ENCODE measurements at places on chromosomes 11 and 22.

GRCh38 chr22:18070556-18071306 lies 7.1 kb upstream of the PEX26 start:
- DNase-seq, result no peak

GRCh38 chr11:124898263-124898680 lies 607 bp upstream of the ROBO4 start:
- DNase-seq, result no peak

GRCh38 chr11:100546714-100547113 lies 140.4 kb upstream of the ARHGAP42 start:
- no peak for DNase-seq

DNA sequence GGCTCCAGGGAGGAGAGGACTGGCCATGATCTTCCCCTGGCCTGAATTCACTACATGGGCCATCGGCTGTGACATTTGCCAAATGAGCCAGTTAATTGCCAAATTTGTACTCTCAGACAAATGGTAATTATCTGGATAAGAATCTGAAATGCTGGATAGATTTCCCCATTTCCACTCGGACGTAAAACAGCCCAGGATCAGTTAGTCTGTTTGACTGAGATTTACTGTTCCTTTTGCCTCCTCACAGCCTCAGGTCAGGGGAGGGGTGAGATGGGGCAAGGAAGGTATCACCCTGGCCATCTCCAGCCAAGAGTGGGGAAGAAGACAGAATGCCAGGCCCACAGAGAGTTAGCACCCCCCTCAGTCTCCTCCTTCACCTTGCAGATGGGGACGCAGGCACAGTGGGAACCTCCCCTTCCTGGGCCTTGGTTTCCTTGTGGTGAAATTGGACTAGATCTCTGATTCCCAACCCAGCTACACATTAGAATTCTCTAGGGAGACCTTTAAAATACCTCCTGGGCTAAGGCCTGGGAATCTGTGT lies 5.2 kb downstream of the TRIM29 start:
- DNase-seq, result no peak

DNA sequence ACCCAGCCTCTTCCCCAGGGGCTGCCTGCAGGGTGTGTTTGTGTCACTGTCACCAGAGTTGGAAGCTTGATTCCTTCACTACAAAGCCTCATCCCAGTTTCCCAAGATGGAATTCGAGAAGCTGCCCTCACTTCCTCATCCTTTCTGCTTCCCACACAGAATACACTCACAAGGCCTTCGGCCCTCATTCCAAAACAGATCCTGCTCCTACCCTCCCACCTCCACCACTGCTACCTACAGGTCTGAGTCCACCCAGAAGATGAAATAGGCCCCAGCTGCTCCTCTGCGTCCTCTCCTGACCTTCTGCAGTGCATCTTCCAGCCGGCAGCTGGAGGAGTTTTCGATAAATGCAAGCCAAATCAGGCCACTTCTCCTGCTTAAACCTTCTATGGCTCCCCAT lies 6.8 kb upstream of the WNT7B start:
- no peak for DNase-seq

GRCh38 chr22:42664976-42665831 lies 16.0 kb upstream of the CYB5R3 start:
- no peak for DNase-seq

DNA sequence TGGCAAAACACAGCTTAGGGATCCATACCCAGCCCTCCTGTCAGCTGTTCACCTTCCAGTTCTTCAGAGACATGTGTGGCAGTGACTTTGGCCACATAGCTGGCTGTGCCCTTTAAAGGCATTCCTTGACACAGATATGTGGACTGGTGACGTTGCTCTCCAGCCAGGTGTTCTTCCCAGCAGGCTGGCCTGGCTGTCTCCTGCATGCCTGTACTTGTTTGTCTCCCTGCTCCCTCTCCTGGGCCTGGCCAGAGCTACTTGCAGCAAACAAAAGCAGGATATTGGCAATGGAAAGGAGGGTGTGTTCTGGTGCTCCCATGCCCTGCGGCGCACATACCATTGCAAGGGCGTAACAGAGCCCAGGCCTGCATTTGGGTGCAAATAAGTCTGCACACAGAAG lies 38.3 kb downstream of the PIK3IP1 start:
- DNase-seq, result no peak

GRCh38 chr11:7444091-7444981 lies 41.0 kb upstream of the OLFML1 start:
- no peak for DNase-seq

- no peak for DNase-seq
These were observed 56.9 kb downstream of the PARVA start for GRCh38 chr11:12434325-12434654.

- no peak for DNase-seq
These were observed 23.9 kb downstream of the RTN4RL2 start for GRCh38 chr11:57484141-57484710.

- no peak for DNase-seq
These were observed 905 bp upstream of the UCP3 start for GRCh38 chr11:74009675-74010305.

- peak; percentile 92 for DNase-seq
These were observed at the start of gene ATP6V1E1 for GRCh38 chr22:17628406-17629172. TSS of gene ATP6V1E1 (minus strand) at chr22:17628749. CDS start at chr22:17628635, 114 bp downstream.

DNA sequence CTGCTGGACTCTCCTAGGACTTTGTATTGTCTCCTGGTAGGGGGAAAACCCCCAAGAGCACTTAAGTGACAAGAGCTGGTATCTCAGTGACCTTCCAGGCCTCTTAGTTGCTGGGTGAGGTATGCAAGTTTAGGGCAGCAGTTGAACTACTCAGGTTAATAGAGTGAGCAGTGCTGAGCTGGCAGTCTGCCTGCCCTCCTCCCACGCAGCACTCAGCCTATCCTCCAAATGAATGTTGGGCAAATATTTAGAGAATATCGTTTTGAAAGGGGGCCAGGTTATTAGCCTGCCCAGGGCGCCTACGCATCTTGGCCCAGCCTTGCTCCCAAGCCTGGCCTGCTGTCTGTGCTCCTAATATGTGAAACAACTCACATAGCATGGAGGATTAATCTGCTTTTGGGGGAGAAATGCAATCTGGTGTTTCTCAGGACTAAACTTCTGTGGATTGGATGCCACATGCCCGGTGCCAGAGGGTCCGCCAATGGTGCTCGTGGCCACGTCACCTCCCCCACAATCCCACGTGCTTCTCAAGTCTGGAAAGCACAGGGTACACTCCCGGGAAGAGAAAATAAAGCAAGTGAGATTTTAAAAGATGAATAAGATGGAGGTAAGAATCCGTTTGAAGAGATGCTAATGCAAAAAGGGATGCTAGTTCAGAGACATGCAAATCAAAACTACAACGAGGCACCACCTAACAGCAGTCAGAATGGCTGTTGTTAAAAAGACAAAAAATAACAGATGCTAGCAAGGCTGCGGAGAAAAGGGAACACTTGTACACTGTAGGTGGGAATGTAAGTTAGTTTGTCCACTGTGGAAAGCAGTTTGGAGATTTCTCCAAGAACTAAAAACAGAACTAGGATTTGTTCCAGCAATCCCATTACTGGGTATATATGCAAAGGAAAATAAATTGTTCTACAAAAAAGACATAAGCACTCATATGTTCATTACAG lies 67.7 kb downstream of the SPON1 start:
- DNase-seq, result no peak

GRCh38 chr22:19431649-19432132 lies at the start of gene HIRA:
TSS of gene HIRA (minus strand) at chr22:19431733. CDS start at chr22:19431476, 257 bp downstream.
- DNase-seq, result peak; percentile 82

GRCh38 chr11:76791861-76792260 lies 8.7 kb downstream of the TSKU start:
- no peak for DNase-seq

GRCh38 chr11:29333993-29334775 lies 682.6 kb downstream of the KCNA4 start:
- DNase-seq, result no peak

- no peak for DNase-seq
These were observed 1.0 kb downstream of the CBX7 start for GRCh38 chr22:39151329-39151975.

DNA sequence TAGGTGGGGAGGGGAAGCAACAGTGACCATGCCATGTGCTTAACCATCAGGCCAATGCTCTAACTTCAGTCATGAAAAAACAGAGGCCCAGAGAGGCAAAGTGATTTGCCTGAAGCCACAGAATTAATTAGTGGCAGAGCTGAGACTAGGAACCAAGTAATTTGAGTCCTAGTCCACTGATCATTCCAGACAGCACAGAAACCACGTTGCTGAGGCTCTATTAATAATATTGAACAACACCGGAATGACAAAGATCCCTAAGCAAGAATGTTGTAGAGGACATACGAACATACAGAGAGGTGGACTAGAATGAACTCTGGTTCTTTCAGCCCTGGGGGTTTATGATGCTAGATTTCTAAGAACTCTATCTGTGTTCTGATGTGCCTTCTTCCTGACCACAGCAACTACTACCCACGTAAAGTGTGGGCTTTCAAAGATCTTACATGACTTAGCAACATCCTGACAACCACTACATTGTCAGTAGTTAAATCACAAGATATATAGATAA lies 92.3 kb downstream of the GAB2 start:
- no peak for DNase-seq

GRCh38 chr22:45867118-45867905 lies 109.7 kb downstream of the WNT7B start:
- no peak for DNase-seq

- DNase-seq, result no peak
These were observed 29.4 kb downstream of the SIK2 start for GRCh38 chr11:111631666-111632039.

GRCh38 chr11:14585438-14585837 lies 58.2 kb upstream of the PDE3B start:
- DNase-seq, result no peak
